AG09309 (cell line): ENCODE measurements at places on chromosomes 2 and 18.

GRCh38 chr2:115757286-115757685, 1314.8 kb downstream of the DPP10 start:
- no peak for DNase-seq

DNA sequence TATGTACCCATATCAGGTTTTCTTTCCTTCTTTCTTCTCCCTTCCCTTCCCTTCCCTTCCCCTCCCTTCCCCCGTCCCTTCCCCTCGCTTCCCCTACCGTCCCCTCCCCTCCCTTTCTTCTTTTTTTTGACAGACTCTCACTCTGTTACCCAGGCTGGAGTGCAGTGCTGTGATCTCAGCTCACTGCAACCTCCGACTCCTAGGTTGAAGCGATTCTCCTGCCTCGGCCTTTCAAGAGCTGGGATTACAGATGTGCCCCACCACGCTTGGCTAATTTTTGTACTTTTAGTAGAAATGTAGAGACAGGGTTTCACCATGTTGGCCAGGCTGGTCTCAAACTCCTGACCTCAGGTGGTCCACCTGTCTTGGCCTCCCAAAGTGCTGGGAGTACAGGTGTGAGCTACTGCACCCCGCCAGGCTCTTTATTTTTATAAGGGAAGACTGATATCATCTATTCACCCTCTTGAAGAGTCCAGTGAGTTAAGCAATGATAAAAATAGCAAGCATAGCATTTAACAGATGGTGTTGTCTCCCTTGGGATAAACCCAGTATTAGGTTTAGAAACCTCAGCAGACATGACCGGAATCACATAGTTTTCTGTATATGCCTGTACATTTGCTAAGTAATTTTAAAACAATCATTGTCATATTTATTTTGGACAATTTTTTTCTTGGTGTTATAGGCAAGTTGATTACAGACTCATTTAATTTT, 888.4 kb downstream of the TRIB2 start:
- DNase-seq, result no peak

- DNase-seq, result no peak
Observed at GRCh38 chr2:107305966-107306365, 420.0 kb upstream of the ST6GAL2 start.

GRCh38 chr2:68839260-68839833, 31.9 kb downstream of the BMP10 start:
- no peak for DNase-seq

DNA sequence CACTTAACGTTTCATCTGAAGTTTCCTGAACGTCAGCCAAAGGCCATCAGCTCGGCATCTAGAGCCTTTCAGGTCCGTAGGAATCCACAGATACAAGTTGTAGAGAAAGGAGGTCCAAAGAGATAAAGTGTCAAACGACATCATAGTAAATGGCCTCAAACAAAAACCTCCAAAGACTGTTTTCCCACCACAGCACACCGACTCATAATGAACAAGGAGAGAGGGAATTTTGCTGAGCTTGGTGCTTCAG, 150.3 kb downstream of the PXDN start:
- no peak for DNase-seq

DNA sequence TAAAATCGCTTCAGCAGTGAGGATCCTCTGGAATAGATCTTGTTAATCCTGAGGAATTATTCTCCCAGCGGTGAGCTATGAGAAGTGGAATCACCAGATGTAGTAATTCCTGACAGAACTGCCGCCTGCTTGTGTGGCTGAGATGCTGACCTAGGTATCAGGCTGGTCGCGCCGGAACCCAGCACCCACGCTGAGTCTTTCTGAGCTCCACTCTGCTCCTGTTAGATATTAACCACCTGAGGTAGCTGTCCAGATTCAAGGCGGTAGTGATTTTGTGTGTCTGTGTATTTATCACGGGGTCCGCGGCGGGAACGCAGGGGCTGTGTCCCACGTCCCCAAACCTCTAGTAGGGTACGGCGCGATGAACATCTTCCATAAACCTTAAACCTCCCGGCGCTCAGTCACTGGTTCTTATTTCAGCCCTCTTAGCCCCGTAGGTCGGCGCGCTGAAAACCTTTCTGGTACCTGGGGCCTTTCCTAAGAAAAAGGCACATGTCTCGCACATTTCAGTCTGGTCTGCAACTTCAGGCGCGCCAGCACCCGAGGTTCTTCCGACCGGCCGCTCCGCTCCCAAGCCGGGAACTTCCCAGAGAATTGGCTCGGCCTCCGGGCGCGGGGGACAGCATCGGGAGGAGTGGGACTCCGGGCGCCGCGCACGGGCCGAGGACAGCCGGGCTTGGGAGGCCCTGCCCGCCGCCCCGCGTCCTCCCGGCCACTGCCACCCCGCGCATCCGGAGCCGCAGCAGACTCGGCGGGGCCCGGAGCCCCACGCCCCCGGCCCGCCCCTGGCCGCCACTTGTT, 542 bp upstream of the CNNM3 start:
- DNase-seq, result peak; percentile 16

DNA sequence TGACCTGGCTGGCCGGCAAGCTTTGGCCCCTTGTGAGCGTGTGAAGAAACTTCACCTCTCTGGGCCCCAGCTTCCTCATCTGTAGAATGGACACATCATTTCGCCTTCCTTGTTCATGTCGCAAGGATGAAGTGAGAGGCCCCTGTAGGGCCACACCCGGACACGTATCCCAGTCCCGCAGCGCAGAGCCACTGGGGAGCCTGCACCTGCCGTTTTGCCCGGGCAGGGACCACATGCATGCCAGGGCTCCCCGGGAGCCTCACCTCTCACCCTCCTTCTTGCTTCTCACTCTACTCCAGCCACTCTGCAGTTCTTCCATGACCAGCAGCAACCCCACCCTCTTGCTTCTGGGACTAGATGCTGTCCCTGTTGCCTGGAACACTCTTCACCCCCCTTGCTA, 77.5 kb downstream of the FAM168B start:
- DNase-seq, result no peak

DNA sequence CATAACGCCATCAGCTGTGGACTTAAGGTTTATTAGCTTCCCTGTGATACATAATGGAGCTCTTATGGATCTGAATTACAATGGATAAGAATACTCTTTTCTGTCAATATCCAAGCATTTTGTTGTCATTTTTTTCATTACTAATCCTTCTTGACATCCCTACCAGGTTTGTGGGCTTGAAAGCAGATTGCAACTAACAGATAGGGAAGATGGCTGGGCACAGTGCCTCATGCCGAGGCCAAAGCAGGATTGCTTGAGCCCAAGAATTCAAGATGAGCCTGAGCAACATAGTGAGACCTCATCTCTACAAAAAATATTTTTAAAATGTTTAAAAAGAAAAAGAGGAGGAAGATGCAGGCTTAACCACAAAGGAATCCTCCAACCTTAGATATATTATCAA, 42.4 kb downstream of the ASXL2 start:
- DNase-seq, result no peak

- DNase-seq, result no peak
Observed at GRCh38 chr2:37894047-37894446, 31.0 kb upstream of the RMDN2 start.

GRCh38 chr18:8868779-8869415, 163.5 kb downstream of the MTCL1 start:
- no peak for DNase-seq

GRCh38 chr2:101473911-101474701, 806 bp downstream of the RFX8 start:
- DNase-seq, result no peak

DNA sequence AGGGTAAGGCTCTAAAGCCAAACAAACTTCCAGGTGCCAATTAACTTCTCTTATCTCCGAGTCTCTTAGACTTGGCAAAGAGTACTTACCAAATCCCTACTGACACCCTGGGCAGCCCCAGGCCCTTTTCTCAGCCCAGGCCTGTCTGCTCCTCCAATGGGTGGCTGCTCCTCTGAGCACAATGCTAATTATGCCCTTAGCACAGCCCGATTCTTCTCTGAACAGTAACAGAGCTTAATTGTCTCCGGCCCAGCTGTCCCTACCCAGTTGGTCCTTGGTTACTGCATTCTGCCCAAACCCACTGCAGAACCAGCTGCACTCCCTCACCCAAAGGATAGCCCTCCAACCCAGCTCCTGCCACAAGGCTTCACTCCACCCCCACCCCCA, 110.3 kb downstream of the SMAD7 start:
- no peak for DNase-seq
